ENCODE measurements at places on chromosomes 4 and X.

GRCh38 chr4:92307181-92307580 lies 3.4 kb downstream of the GRID2 start:
- no peak for DNase-seq

GRCh38 chrX:129686422-129686948 lies 31.7 kb upstream of the APLN start:
- peak; percentile 32 for DNase-seq

DNA sequence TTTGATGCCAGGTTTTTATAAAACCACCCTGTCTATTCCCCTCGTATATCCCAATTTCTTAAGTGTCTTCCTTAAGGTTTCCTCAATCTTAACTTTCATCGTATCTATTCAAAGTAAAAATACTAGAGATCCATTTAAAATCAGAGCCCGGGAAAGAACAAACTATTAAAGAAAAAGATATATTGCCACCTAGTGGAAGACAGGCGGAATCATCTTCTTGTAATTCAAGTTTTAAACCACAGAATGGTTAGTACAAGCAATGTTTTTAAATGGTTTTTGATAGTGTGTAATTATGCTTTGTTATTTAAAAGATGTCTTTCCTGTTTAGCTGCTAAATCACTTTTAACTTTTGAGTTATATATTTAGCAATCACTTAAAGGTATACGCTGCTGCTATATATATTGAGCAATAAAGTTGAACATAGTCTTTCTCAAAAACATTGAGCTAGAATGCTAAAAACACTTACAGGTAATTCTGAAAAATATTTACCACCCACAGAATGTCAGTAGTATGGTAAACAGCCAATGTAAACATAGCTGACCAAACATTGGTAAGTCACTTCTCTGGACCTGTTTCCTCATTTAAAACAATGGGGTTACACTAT lies 18.2 kb downstream of the PRDM8 start:
- no peak for DNase-seq

GRCh38 chr4:59412739-59413138 lies 1787.4 kb upstream of the ADGRL3 start:
- DNase-seq: no peak

DNA sequence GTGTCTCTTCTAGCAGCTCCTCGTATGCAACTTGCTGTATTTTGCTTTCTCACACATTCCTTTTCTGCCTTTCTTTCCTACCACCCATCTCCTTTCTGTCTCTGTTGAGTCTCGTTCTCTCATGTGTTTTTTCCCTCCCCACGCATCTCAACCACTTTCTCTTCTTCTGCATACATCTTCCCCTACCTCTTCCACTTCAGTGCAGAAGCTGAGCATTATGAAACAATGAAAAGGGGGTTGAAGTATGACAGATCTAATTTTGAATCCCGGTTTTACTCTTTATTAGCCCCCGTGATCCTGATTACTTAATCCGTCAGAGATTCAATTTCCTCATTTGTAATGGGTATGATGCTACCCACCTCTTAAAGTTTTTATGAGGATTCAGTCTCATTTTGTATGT lies 7.3 kb downstream of the FAM241A start:
- no peak for DNase-seq

DNA sequence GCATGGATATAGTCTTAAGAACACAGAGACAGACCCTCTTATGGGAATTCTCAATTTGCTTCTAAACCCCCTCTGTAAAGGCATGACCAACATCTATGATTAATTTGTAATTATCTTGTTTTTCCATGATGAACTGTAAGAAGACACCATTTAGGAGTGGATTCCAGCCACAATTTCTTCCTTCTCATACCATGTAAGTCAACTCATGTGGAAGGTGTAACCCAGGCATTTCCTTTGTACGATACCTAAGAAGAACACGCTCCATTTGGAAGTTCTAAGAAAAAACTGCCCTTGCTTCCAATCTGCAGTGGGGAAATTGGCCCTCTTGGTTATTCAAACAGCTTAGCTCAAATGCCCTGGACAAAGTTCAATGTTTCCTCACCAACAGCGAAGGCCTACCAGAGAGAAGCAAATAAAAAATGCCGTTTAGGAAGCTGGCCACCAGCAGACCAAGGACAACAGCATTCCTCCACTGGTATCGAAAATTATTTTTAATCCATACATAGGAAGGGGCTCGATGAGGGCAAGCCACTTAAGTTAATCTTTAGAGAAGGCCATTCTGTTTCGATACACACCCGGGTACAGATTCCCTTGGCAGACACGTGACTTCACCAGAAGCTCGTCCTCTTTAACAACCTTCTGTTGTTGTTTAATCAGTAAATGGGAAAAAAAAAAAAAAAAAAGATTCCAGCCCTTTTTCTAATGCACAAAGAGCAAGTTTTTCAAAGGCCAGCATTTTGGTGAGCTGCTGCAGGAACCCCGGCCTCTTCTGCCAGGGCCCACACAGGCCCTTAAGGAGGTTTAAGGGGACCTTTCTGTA lies 2.6 kb downstream of the DHRSX start:
- no peak for DNase-seq

DNA sequence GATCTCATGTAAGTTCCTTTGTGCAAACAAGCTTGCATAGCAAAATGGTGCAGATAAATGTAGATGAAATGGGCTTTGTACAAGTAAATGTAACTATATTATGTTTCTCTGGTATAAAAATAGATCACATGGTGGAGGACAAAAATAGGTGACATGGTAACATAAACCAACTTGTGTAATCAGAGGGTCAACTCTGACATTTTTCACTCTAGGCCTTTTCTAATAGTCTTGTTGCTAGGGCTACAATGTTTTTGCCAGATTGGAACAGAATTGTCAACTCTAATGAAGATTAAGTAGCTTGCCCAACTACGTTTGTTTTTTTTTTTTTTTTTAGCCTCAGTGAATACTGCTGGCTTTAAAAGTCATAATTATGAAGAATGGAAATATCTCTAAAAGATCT lies 11.5 kb downstream of the MAD2L1 start:
- DNase-seq: no peak

DNA sequence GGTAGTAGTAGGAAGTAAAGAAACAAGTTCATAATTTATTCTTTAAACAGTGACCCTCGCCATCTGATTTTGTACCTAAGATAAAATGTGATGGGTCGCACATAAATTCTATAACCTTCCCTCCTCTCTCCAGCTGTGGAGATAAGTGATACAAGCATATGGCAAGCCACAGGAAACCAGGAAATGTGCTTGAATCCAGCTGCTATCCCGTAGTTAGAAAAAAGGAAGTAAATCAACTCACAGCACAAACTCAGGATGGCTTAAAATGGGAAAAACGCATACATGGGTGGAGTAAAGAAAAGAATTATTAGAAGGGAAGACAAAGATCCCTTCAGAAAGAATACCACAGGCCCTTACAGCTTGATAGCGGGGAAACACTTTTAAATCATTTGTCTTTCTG lies 78.2 kb downstream of the ZNF827 start:
- DNase-seq: no peak
